ENCODE measurements at places on chromosomes 6 and 20.

GRCh38 chr6:125670568-125670967, 78.9 kb upstream of the HEY2 start:
- peak; percentile 5 for DNase-seq

DNA sequence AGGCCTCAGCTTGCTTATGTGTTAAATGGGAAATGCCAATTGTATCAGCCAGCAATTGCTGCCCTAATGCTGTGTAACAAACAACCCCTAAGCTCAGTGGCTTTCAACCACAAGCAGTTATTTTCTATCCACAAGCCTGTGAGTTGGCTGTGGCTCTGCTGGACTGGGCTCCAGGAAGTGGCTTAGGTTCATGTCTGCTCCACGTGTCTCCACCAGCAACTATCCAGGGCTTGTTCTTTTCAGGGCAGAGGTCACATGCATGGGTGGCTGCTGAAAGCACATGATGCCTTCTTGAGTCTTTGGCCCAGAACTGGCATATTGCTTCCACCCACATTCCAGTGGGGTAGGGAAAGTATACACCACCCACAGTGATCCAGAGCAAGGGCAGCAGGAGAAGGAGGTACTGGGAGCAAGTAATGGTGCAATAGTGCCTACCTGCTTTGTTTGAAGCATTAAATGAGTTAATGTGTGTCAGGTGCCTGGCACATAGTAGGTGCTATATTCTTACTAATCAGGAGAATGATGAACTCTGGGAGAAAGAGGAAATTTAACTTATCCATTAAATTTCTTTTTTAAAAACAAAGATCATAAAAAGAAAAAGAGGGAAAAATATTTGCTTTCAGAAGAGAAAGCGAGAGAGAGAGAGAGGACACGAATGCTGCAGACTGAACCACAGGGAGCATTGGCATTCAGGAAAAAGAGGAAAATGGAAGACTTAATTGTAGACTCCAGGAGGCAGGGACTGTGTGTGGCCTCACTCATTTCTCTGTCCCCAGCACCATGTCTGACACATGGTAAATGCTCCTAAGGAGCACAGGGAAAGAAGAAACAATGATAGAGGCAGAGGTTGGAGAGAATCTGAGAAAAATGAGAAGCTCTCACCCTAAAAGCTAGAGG, 25.2 kb upstream of the RNF24 start:
- no peak for DNase-seq

DNA sequence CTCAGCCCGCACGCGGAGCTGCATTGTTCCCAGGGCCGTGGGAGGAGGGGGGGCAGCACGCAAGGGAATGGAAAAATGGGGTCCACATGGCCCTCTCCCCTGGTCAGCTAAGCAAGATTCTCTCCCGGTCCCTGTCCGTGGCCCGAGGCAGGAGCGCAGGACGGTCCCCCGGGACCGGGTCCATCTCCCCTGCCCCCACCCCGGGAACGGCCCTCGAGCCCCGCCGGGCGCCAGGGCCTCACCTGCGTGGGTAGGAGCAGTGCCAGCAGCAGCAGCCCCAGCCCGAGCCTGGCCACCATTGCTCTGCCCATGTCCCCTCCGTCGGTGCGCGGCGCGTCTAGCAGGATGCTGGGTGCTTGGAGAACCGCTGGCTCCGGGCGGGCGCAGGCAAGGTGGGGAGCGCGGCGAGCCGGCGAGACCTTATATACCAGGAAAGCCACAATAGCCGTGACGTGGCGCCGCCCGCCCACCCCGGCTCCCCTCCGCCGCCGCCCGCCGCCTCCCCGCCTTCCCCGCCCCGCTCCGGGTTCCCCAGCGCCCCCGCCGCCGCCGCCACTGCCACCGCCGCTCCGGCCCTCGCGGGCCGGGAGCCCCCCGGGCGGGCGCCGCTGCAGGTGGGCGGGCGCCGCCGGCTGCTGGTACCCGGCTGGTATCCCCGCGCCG, at the start of gene CD24:
Gene CD24 (minus strand): TSS at position 394 of the 663 bp plus-strand sequence. CDS start 83 bp downstream, at position 311.
- DNase-seq = peak; percentile 76

DNA sequence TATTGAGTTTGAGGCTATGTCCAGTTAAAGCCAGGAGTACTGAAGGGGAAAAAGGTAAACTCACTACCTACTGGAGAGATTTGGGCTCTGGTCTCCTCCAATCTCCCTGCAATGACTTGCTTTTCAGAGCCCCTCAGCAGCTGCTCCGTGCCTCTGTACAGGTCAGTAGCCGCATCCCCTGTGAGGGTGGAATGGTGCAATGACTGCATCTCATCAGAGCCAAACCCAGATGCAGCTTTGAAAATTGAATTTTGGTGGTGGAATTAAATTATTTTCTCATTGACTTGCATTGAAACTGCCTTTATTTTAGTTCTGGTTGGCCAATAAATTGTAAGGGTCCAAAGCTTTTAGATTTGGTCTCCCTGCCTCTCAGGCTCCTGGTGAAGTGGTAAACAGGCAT, 166.7 kb downstream of the DLL1 start:
- DNase-seq = no peak

GRCh38 chr6:107811591-107812218, 12.4 kb downstream of the SCML4 start:
- DNase-seq = peak; percentile 63

DNA sequence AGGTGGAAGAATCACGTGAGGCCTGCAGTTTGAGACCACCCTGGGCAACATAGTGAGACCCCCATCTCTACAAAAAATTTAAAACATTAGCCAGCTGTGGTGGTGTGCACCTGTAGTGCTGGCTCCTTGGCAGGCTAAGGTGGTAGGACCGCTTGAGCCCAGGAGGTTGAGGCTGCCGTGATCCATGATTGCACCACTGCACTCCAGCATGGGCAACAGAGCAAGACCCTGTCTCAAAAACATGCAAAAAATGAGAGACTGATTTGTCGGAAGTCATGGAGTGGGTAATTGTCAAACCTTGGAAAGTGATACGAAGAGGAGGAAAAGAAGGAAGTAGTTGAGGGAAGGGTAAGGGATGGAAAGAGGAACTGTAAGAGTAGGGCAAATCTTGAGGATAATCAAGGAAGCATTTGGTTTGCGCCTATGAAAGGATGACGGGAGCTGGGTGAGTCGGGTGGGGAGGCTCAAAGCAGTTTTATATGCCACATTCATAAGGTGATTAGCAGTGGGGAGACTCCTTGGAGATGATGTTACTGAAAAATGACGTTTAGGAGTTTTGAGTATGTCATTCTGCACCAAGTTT, 14.5 kb downstream of the L3MBTL3 start:
- DNase-seq = no peak

Data from epithelial cell of esophagus (primary cell).